Right forelimb (tissue), 1 donor: ENCODE measurements at places on chromosomes 12 and 14.

GRCh38 chr14:22509751-22510300 lies 79.2 kb downstream of the DAD1 start:
- no peak for DNase-seq

GRCh38 chr12:1691123-1692007 lies 495 bp downstream of the ADIPOR2 start:
- no peak for DNase-seq

DNA sequence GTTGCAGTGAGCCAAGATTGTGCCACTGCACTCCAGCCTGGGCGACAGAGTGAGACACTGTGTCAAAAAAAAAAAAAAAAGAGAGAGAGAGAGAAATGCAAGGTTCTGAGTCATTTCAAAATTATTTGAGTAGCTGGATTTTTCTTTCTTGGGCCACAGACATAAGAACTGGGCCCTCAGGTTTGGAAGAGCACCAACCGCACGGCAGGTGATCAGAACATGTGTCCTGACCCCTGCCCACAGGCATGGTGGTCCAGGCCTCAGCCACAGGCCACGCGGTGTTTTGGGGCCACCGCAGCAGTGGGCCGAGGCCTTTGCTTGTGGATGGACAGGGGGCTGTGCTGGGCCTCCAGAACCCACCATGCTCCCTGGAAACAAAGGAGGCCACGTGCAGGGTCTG lies 126.7 kb downstream of the CALM1 start:
- no peak for DNase-seq

DNA sequence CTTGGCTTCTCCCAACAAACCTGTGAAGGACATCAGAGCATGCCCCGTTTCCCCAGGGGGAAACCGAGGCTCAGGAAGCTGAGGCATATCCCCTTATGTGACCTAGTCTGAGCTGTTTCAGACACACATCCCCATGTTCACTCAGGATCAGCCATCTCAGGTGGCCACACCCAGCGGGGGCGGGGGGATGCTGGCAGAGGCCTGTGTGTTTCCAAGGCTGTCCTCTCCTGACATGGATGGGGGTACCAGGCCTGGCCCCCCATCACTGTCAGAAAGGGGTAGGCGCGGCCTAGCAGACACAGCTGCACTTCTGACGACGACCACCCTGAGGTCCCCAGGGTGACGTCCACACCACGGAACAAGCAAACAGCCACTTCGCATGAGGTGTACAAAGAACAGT lies 22.1 kb downstream of the CCDC85C start:
- no peak for DNase-seq

GRCh38 chr14:61897300-61897699 lies 135.1 kb downstream of the SNAPC1 start:
- DNase-seq = no peak

DNA sequence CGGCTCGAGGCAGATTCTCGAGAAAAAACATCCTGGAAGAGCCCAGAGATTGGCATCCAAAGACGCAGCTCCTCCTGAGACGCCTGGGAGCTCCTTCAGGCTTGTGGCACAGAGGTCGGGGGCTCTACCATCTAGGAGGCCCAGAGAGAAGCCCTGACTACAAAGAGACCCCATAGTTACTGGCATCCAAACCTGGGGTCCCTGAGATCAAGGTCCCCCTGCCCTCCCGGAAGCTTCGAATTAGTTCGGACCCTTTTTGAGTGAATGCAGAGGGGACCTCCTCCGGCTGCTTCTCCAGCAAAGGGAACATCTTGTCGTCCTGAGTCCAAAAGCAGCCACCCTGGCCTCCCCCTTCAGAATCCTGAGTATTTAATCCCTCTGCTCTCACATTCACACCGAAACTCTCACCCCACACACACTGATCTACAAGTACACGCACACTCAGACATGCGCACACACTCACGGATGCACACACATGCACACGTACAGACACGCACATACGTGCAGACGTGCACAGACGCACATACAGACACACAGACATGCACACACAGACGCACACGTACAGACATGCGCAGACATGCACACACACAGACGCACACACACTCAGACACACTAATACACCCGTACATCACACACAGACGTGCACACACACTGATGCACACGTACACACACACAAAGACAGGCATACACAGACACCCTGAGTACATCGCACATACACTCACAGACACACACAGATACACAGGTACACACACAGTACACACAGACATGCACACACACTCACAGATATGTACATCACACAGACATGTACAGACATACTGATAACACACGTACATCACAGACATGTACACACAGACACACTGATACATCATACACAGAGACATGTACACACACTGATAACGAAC lies 5.9 kb downstream of the ZNF605 start:
- no peak for DNase-seq

GRCh38 chr14:57837267-57837666 lies 28.6 kb downstream of the SLC35F4 start:
- DNase-seq = no peak

GRCh38 chr12:63809566-63809965 lies 29.9 kb downstream of the RXYLT1 start:
- DNase-seq = no peak

DNA sequence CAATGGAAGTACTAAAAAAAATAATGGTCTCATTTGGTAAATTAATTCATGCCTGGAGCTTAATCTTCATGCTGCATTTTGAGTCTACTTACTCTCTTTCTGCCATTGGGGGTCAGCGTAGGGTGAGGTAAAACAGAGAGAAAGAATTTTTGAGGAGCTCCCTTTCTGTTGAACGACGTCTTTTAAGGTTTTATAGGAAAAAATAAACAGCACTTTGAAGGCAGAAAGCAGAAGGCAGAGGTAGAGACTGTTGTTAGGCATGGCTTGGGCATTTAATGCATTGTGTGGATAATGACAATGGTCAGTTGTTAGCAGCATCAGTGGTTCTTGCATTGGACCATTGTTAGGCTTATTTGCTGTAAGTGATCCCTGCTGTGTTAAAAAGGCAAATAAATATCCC lies 557.2 kb upstream of the STXBP6 start:
- DNase-seq = no peak

DNA sequence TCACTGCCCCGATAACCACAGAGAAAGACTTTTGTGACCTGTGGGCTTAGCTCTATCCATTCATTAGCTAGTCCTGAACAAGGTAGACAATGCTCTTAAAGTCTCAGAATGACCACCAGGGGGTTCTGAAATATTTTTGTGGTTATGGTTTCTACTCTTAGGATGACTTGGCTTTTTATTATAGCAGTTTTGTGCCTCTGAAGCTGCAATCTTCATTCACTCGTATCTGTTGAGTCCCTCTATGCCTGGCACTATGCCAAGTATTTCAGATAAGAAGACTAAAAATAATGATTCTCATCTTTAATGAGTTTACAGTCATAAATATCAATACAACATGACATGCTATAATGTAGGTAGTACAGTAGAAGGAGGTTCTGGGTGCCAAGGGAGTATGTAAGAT lies 130.8 kb upstream of the TRHDE start:
- no peak for DNase-seq

DNA sequence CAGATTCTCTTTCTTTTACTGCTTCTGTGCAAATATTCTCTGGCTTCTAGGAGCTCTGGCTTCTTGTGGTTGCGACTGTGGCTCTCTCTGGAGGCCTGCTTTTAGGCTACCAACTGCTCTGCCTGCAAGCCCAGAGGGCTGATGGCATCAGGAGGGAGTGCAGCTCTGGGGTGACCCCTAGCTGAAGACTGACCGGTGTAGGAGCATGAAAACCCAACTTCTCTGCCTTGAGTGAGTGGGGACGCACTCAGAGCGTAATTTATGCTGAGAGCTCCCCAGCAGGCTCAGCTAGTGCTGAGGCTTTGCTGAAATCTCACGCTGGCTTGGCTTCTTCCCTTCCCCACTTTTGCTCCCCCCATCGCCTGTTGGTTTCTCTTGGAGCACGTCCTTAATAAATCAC lies 29.9 kb upstream of the RBM19 start:
- DNase-seq = no peak

- DNase-seq = no peak
These were observed 2.8 kb downstream of the CDK2AP1 start for GRCh38 chr12:123268850-123269249.

GRCh38 chr12:110367181-110367864 lies 36.2 kb downstream of the ANAPC7 start:
- no peak for DNase-seq

DNA sequence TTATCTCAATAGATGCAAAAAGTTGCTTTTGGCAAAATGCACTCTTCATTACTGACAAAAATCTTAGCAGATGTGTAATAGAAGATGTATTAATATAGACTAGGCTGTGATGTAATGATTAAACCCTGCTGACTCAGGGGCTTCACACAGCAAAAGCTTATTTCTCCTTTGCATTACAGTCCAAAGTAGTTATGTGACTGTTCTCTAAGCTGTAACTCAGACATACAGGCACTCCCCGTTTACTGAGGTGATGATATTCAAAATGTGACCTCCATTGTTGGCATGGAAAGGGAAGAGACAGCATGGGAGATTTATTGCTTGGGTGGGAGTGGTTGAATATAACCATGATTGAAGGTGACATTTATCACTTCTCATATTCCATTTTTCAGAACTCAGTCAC lies 331.5 kb downstream of the SNAPC1 start:
- no peak for DNase-seq

DNA sequence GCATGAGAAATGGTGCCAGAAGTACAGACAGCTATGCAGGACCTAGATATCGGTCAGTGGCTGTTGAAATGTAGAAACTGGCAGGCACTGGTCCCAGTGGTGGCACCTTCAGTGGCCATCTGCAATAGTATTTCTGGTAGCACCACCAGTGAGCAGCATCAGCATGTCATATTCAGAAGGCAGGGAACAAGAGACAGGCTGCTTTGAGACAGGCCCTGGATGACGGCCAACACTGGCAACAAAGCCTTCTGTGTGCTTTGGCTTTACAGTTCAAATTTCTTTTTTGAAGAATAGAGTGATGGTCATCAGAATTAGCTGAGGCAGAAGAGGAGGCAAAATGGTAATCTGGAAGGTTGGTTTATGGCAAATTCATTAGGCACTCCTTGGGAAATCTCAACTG lies 273.4 kb upstream of the SLC16A7 start:
- DNase-seq = no peak

DNA sequence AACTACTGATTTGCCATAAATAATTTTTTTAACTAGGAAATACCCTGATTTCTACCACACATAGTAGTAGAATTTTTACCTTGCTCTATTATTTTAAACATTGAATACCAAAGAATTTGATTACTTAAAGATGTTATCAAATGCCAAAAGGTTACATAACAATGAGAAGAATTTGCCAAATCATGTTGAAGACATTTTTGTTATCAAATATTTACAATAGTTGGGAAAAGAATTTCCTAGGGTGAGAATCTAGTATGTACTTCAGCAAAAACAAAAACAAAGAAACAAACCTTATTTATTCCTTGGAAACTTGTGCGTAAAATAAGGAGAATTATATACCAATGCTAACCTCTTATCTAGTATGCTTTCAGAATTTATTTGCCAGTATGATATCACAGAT lies 107.2 kb downstream of the SCAF11 start:
- DNase-seq = no peak

DNA sequence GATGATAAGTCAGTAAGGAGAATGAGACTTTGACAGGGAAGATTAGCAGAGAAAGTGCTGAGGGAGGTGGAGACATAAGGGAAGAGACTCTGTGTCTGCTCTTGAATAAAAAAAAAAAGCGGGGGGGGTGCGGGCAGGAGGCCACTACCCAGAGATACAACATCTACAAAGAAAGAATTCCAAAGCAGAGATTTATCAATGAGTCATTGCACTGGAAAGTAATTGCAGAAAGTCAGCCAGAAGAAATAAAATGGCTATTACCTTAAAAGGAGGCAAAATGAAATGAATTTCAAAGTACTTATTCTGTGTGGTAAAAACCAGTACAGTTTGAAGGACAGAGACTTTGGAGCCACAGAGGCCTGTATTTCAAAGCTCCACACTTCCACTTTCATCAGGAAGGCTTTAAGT lies 267.1 kb upstream of the PRKD1 start:
- DNase-seq = no peak

DNA sequence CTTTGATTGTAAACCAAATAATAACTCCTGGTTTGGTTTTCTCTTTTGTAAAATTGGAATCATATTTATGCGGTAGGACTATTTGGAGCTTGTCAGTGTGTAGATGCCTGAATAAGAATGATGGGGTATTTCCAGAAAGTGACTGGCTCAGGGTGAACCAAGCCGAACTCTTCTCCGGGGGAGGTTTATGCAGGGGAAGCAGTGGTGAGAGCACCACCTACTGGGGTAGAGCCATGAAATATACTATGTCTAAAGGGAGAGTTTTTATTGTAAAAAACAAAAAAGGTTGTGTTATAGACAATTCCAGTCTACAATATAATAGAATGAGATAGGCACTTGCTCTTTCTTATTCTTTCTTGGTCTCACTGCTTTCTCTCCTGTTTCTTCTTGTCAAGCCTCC lies 222.9 kb upstream of the SLC16A7 start:
- DNase-seq = no peak

DNA sequence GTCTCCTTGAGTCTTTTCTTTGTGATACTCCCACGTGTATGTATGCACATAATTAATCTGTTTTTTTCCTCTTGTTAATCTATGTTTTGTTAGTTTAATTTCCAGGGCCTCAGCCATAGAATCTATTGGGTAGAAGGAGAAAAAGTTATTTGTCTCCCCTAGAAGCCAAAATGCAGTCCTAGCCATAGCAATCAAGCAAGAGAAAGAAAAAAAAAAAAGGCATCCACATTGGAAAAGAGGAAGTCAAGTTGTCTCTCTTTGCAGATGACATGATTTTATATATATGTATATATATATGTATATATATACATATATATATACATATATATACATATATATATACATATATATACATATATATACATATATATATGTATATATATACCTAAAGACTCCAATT lies 25.4 kb upstream of the ETV6 start:
- no peak for DNase-seq

GRCh38 chr12:105413911-105414487 lies 83.5 kb downstream of the C12orf75 start:
- DNase-seq = no peak

DNA sequence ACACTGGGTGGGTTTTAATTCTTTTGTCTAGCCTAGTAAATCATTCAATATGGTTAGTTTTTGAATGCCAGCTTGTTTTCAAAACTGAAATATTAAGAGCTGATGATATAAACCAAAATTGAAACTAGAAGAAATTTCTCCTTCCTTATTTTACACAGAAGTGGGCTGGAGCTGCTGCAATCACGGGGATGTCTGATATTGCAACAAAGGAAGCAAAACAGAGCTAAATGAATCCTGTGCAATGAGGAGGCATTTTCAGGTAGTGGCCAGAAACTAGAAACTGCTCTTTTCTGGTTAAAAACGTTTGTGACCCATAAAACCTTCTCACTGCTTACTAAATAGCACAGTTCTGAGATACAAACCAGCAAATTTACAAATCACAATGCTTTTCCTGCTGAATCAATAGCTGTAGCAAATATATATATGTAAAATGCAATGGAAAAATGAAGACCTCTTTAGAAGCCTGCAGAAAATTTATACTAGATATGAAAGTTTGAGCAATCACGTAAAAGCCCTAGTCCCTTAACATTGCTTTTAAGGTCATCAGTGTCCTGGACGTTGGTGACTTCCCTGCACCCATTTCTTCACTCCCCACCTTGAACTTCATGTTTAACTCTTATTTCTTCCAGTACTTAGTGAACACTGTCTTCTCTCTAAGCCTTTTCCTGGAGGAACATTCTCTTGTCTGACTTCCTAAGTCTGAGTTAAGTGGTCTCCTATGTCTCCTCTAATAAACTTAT lies 15.9 kb upstream of the LRRK2 start:
- DNase-seq = no peak
